ENCODE measurements at places on chromosomes 3 and 15.

DNA sequence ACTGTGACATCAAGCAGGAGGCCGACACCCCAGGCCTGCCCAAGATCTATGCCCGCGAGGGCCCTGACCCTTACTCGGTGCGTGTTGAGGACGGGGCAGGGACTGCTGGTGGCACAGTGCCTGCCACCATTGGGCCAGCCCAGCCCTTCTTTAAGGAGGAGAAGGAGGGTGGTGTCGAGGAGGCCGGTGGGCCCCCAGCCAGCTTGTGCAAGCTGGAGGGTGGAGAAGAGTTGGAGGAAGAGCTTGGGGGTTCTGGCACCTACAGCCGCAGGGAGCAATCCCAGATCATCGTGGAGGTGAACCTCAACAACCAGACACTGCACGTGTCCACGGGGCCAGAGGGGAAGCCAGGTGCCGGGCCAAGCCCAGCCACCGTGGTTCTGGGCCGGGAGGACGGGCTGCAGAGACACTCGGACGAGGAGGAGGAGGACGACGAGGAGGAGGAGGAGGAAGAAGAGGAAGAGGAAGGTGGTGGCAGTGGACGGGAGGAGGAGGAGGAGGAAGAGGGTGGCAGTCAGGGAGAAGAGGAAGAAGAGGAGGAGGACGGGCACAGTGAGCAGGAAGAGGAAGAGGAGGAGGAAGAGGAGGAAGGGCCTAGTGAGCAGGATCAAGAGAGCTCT is 5.4 kb downstream of the ZBTB47 start:
- DNase-seq, result no peak

DNA sequence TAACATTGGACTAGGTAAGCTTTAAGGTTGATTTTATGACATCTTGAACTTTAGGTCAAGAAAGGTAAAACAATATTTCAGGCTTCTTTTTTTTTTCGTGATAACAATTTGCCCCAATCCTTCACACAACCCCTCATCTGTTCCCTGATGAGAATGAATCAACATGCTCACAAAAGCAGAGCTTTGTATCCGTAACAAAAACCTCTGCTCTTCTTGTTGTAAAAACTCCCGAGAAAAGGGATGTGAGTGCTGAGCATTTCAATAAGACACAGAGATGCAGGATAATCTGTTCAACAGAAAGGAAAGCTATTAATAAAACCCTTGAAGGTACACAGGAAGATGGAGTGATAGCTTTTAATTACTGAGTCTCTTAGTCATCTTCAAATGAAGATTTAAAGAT is 94.3 kb downstream of the RAD18 start:
- DNase-seq, result no peak

- no peak for DNase-seq
Observed at GRCh38 chr15:60315878-60316277, 81.9 kb downstream of the ANXA2 start.

DNA sequence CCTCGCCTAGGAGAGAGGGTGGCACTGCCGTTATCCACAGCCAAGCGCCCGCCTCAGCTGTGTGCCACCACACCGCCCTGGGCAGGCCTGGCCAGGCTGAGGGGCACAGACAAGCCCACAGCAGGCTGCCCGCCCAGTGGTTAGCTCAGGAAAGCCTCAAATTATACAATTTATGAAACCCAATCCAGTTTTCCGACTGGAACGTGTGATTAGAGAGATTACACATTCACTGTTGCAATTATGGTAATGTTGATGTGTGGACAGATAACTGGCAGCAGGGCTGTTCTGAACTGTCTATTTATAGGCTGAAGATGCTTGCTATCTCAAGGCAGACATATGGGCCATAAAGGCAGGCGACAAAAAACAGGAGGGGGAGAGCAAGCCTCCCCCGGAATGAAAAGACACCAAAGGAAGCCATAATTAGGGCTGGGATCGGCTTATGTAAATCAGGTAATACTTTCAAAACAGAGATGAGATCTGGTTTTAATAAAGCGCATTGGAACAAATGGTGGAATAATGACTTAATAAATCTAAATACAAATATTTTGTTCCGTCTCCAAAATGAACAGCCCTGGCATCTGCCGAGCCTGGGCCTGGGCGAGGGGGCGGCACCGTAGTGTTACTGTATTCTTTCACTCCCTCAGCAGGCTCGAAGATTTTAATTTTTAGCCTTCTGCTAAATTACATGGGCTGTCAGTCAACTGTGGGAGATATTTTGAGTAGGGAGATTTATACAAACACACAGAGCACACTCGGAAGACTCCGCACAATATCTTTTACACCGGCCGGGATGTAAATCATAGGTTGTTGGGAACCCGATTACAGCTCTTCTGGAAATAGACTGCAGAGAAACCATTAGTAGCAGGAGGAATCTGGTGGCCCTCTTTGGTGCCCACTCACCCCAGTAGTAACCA is 103.1 kb upstream of the TLE3 start:
- no peak for DNase-seq

DNA sequence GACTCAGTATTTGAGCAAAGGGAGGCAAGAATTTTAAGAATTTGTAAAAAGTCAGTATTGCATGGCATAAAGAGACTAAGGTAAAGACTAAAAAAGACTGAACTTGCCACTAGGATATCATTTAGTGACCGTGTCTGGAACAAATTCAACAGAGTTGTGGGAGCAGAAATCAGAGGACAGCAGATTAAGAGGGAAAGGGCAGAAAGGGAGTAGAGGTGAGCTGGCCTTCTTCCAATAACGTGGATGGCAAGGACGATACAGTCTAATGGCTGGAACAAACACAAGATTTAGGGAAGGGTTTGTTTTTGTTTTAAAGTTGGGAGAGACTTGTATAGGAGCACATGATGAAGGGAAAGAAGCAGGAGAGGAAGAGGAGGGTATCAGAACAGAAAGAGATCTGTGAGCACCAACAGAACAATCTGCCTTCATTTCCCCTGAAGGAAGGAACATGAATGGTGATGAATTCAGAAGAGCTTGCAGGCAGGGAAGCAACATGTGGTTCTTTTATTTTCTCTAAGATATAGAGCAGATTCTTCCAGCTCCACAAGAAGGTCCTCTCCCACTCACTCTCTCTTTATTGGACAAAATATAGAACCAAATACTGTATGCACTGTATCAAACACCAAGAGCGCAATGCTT is 8.6 kb downstream of the VGLL4 start:
- DNase-seq, result no peak

DNA sequence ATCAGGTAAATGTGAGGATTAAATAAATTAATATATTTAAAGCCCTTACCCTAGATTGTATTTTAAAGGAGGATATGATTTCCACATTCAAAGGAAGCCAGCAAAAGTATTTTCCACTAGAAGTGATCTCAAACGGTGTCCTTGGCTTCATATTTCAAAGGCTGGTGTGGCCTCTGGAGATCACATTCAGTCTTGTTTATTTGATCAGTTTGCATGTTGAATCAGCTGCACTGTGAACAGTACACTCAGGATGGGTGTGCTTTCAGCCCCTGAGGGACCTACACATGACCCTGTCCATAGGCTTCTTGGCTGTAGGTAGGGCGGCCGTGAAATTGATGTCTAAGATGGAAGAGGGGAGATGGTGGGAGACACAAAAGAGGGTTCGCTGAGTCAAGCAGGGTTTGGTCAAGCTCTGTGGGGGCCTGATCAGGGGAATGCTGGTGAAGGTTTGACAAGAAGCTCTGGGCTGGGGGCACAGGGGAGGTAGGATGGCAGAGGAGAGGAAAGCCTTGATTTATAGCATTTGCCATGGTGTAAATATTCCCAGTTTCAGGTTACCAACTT is 21.9 kb downstream of the CYP8B1 start:
- no peak for DNase-seq

GRCh38 chr3:13054341-13055285 is 18.6 kb downstream of the IQSEC1 start:
- DNase-seq, result no peak

GRCh38 chr15:38103564-38103963 is 149.1 kb upstream of the SPRED1 start:
- DNase-seq, result no peak

Measured in stimulated activated CD4-positive, alpha-beta T cell treated with anti-CD3 and anti-CD28 coated beads, Interleukin-2, amount 100 ng/mL, for 24 hours (primary cell).